T-cell (primary cell): ENCODE measurements at places on chromosomes 4 and X. TPM values are rescaled to one million over a fixed set of nuclear protein-coding genes. Genes with fewer than 3 reads are reported as not detected.

Gene GRIA3
- 0.82 TPM for total RNA-seq

Gene UGT8
- total RNA-seq: 0.47 TPM

Gene PNMA5
- total RNA-seq: not detected

Gene SLC2A9
- 4.5 TPM for total RNA-seq

Gene XAGE2
- not detected for total RNA-seq

Gene MAGEA12
- not detected for total RNA-seq

Gene FHIP1A
- total RNA-seq: 1.1 TPM

Gene USP17L18
- not detected for total RNA-seq

Gene TXLNG
- total RNA-seq: 16.4 TPM

Gene GLOD5
- total RNA-seq: not detected

Gene TSPAN6
- 2.1 TPM for total RNA-seq

Gene GNRHR
- total RNA-seq: not detected

DNA sequence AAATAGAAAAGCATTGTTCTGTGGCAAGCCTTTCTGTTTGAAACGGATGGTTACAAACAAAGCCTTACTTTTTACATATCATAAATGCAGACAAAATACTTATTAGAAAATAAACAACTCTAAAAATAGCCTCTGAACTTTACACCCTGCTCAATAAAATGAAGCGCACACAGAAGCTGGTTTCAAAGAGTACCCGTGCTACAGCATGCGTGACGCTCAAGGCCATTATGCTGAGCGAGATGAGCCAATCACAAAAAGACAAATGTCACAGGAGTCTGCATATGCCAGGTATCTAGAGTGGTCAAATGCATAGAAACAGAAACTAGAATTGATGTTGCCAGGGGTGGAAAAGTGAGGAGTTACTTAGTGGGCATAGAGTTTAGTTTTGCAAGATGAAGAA is 326.5 kb upstream of the GATB start:
- peaks cover 22% of the 10 kb centered on the region for H3K4me1 ChIP-seq
- no peak for DNase-seq
- no peak overlapping the region for H3K27ac ChIP-seq

DNA sequence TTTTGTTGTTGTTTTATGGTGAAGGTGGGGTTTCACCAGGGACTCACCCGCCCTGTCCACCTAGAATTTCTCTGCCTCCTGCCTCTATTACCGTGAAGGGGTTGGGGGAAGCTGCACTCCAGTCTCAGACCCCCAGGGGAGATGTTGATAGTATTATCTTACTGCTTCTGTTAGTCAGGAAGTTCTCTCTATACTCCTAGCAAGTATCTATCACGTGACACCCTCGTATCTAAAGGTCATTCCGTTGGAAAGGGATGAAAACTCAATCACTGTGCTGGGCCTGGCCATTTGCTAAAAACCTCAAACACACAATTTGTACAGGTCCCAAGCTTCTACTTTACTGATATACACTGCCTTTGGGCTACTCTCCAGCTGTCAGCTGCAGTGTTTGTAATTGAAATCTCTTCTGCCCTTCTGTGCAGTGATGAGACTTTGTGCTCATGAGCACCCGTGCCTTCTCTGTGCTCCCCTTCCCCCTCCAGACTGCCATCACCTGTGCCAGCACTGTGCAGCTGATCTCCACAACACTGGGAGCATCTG is 188.5 kb upstream of the ANXA3 start:
- no peak for DNase-seq
- H3K27me3 ChIP-seq: peaks cover 2% of the 10 kb centered on the region
- no peaks in the 10 kb centered on the region for H3K4me1 ChIP-seq
- no peak overlapping the region for H3K27ac ChIP-seq
- H3K36me3 ChIP-seq: no peaks in the 10 kb centered on the region

- no peaks in the 10 kb centered on the region for H3K36me3 ChIP-seq
- H3K27ac ChIP-seq: no peak overlapping the region
- DNase-seq: no peak
Measured at GRCh38 chr4:111393781-111394180, 751.5 kb upstream of the FAM241A start.

- no peak for DNase-seq
- H3K4me1 ChIP-seq: no peaks in the 10 kb centered on the region
- H3K36me3 ChIP-seq: no peaks in the 10 kb centered on the region
- H3K4me3 ChIP-seq: no peak overlapping the region
Measured at GRCh38 chrX:363621-364375, 22.9 kb downstream of the PPP2R3B start.

DNA sequence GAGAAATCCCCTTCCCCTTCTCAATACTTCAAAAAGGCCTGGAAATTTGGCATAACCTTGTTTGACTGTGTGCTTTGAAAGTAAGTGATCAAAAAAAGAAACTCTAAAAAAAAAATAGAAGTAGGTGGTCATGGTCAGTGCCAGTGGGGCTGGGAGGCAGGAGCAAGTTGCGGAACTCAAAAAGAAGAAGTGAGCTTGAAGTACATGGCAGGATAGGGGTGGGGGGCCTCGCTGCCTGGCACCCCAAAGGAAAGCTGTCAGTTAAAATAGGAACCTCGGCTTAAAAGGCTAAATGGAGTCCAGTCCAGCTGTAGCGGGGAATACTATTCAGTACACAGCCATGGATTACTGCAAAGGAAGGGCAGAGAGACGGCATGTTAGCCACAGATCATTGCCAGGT is 12.2 kb upstream of the NKRF start:
- DNase-seq: no peak
- no peaks in the 10 kb centered on the region for H3K4me1 ChIP-seq
- H3K27ac ChIP-seq: no peak overlapping the region
- no peaks in the 10 kb centered on the region for H3K27me3 ChIP-seq
- H3K4me3 ChIP-seq: no peak overlapping the region

DNA sequence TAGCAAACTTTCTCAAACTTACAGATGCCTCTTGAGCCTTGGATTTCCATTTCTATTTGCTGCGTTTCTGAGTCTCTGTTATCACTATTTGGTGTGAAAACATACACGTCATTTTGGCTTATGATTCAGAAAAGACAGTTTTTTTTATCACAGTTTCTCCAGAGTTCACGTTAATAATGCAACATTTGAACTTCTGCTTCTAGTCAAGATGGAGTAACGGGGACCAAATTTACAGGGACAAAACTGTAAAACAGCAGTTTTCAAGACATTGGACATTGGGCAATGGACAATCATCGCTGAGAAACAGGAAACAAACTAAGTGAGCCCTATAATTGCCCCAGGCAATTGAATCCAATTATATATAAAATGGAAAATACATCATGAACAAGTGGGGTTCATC is 36.2 kb upstream of the TASL start:
- H3K4me1 ChIP-seq: no peaks in the 10 kb centered on the region
- no peak for DNase-seq
- H3K27me3 ChIP-seq: no peaks in the 10 kb centered on the region
- no peak overlapping the region for H3K27ac ChIP-seq

- H3K27ac ChIP-seq: no peak overlapping the region
- no peaks in the 10 kb centered on the region for H3K36me3 ChIP-seq
- H3K27me3 ChIP-seq: no peaks in the 10 kb centered on the region
- H3K4me1 ChIP-seq: no peaks in the 10 kb centered on the region
Measured at GRCh38 chr4:186650401-186651180, 73.1 kb downstream of the FAT1 start.

DNA sequence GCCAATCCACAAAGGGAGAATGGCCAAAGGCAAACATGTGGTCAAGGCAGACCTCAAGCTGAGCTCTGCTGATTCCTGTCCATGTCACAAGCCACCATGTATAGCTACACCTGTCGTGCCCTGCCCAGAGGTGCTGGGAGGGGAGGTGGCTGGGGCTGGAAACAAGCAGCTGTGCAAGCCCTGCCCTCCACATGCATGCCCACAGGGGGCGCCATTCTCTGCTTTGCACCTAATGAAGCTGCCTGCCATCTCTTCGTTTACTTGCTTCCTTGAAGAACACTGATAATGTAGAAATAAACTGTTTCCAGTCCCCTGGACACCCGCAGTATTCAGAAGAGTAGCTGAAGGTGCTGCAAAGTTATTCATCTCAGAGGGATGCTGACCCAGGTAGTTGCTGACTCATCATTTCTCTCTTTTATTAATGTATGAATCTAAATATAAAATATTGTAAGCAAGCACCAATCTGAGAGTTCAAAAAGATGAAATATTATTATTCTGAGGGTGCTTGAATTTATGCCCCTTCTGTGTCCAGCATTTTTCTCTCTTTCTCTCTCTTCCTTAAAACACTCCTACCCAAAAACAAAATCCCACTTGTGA is 278.6 kb downstream of the ADGRA3 start:
- H3K27me3 ChIP-seq: no peaks in the 10 kb centered on the region
- peak; percentile 18 for DNase-seq
- no peaks in the 10 kb centered on the region for H3K36me3 ChIP-seq
- no peaks in the 10 kb centered on the region for H3K4me1 ChIP-seq
- H3K4me3 ChIP-seq: no peak overlapping the region

DNA sequence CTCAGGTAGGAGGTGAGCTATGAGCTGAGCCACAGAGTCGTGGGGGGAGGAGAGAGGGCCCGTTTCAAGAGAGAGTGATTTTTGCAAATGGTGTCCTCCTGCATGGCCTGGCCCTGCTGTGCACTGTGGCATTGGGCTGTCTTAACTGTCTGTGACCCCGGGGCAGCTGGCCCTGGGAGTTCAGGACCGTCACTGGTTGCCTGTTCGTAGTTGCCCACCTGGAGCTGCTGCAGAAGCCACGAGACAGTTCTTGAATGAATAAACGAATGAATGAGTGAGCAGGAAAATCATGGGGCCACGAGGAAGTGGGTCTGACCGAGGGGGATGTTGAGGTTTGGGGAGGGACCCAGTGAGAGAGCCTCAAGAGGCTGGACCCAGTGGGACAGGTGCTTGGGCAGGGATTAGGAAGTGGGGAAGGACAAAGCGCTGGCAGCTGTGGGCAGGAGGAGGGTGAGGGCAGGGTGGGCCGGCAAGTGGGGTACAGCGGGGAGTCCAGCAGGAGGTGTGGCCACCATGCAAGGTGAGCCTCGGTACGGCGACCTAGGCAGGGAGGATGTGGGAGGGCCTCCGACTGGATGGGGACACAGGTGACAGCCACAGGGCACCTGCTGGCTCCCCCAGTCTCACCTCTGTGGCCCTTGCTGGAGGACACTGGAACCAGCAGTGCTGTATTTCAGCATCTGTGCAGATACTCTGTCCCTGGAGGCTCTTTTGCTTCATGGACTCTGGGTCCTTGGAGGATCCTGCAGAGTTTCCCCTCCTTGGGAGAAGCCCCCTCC is 10.2 kb downstream of the RGS12 start:
- H3K4me3 ChIP-seq: peak overlapping the region; percentile 27
- no peak for DNase-seq
- H3K27me3 ChIP-seq: peaks cover 23% of the 10 kb centered on the region
- H3K27ac ChIP-seq: no peak overlapping the region
- H3K36me3 ChIP-seq: no peaks in the 10 kb centered on the region

DNA sequence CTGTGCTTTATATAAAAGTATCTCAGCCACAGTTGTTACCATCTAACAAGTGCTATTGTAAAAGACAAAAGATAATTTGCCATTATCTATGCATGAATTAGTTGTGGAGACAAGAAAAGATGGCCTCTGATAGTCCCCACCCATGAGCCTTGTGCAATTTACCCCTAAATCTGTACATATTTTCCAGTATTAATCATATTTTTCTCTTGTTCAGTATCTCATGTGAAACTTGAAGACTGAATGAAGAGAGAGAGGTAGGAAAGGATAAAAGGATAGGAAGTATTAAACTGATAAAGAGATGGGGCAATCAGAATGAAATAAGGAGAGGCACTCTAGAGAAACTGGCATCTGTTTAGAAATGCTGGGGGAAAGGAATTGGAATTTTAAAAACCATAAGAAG is 3.7 kb downstream of the MYOZ2 start:
- peak overlapping the region; percentile 27 for H3K27ac ChIP-seq
- no peak for DNase-seq
- H3K4me3 ChIP-seq: no peak overlapping the region
- H3K27me3 ChIP-seq: no peaks in the 10 kb centered on the region

DNA sequence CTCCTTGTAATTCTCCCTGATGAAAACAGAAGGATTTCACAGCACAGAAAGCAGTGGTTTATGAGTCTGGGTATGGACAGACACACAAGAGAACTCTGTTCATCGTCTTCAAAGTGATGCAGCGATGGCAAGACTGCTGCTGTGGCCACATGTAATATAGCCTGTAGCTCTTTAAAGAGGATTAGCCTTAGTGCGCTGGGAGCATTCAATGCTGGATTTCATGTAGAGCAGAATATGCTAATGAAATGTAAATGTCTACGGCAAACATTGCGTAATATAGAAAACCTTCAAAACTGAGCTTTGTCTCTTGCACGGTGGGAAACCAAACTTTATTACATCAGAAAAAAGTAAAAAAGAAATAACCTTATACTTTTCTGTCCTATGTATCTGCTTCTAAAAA is 42.9 kb downstream of the ALPK1 start:
- no peak overlapping the region for H3K4me3 ChIP-seq
- no peaks in the 10 kb centered on the region for H3K36me3 ChIP-seq
- H3K27ac ChIP-seq: no peak overlapping the region
- H3K4me1 ChIP-seq: no peaks in the 10 kb centered on the region
- no peak for DNase-seq

GRCh38 chr4:121237069-121237399 is 72.9 kb upstream of the TNIP3 start:
- H3K27me3 ChIP-seq: no peaks in the 10 kb centered on the region
- H3K4me3 ChIP-seq: no peak overlapping the region
- no peak for DNase-seq
- no peaks in the 10 kb centered on the region for H3K36me3 ChIP-seq
- no peak overlapping the region for H3K27ac ChIP-seq
- H3K4me1 ChIP-seq: no peaks in the 10 kb centered on the region

DNA sequence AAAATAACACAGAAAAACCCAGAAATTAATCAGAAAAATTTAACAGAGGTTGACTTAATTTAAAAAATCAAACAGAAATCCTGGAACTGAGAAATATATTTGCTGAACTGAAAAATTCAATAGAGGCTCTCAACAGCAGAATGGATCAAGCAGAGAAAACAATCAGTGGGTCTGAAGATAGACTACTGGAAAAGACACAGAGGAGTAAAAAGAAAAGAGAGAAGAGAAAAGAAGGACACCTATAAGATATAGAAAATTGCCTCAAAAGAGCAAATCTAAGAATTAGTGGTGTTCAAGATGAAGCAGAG is 55.1 kb downstream of the HAUS3 start:
- no peaks in the 10 kb centered on the region for H3K4me1 ChIP-seq
- no peak overlapping the region for H3K4me3 ChIP-seq
- DNase-seq: no peak
- no peaks in the 10 kb centered on the region for H3K36me3 ChIP-seq
- no peaks in the 10 kb centered on the region for H3K27me3 ChIP-seq

DNA sequence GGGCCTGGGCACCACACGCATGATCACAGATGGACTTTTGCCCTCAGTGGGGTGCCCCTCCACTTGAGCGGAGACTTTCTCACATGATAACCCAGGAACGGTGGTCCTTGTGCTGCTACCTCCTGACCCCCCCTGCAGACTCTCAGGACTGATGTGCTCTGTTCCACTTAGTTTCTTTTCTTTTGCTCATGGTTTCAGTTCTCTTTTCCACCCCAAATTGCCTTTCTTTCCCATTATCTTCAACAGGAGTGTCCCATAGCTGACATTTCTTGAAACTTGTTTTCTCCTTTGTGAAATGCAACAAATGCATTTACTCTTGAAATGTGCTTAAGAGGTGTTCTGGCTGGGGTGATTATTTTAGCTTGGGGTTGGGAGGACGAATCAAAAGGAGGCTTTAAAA is 9.0 kb downstream of the MPC1L start:
- peaks cover 18% of the 10 kb centered on the region for H3K36me3 ChIP-seq
- H3K27ac ChIP-seq: no peak overlapping the region
- no peak for DNase-seq
- peaks cover 4% of the 10 kb centered on the region for H3K4me1 ChIP-seq
